ENCODE measurements at places on chromosomes 1 and 21.
A peak's percentile ranks its signal among the peaks of the same experiment; 100 is the strongest.

DNA sequence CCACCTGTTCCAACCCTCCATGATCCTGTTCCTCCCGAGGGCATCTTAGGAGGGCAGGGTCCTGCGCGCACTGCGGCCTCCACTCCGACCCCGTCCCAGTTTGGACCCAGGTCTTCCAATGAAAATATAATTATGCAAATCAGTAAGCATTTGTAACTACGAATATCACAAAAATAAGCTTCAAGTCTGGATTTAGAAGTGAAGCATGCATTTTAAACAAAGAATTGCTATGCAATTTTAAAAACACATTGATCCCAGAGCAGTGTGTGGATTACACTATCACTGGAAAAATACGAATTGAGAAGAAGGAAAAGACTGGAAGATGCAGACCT, 673 bp downstream of the PRMT2 start:
- no peak for DNase-seq

DNA sequence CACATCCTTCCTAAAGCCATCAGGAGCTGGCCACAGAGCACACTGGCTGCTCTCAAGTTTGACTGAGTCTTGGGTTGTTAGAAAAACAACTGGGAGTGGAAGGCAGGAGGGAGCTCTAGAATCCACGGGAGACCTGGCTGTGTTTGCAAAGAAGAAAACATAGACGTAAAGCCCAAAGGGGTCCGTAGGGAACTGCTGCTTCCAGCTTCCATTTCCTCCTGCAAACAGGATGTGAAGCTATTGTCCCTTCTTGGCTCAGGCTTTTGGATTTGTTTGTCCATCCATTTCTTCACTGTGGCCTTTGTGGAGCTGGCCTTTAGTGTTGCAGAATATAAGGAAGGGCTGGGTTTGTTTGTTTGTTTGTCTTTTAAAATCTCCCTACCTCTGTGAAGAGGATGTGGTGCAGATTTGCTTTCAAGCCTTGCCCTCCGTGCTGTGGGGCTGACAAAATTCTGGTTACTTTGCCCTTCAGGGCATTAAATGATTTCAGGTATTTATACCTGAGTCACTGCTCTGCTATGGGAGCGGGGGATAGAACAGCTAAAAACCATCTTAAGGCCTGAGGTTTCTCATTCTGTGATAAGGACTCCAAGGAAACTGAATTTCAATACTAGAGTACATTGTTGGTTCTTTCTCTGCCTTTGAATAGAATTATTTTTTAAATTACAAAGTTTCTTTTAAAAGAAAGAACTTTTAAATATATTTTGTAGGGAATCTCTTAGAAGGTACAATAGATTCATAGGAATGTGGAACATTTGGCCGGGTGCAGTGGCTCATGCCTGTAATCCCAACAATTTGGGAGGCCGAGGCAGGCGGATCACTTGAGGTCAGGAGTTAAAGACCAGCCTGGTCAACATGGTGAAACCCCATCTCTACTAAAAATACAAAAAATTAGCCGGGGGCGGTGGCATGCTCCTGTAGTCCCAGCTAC, 74.3 kb downstream of the MPZL1 start:
- no peak for DNase-seq

DNA sequence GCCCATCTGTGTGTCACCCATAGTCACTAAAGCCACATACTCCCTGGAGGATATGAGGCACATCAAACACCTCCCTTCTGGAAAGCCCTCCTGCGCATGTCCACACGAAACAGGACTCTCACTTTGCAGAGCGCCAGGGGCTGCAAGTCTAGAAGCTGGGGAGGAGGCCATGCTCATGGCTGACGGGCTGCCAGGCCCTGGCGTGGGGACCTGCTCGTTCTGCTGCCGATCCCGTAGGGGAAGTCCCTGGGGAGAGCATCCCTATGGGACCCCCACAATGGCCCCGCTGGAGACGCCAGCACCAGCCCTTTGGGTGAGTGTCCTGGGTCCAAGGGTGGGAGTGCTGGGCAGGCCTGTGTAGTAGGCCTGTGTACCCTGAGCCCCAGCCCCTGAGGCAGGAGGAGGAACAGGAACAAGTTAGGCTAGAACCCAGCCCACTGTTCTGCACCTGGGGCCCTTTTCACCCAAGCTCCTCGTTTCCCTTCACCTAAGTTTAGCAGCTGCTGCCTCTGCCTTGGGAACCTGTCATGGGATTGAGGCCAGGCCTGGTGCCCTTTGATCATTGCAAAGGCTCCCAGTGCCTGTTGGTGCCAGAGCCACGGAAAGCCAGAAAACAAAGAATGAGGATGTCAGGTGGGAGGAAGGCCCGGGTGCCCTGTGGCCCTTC, 9.9 kb downstream of the FAM3B start:
- peak; percentile 71 for DNase-seq

- DNase-seq: no peak
Measured at GRCh38 chr1:91761295-91761721, 124.6 kb downstream of the TGFBR3 start.
